Activated T-cell treated with anti-CD3 and anti-CD28 coated beads, Interleukin-2, amount 50 U/mL, for 4 hours (primary cell): ENCODE measurements at places on chromosomes 3 and 15. TPM values are rescaled to one million over a fixed set of nuclear protein-coding genes. Genes with fewer than 3 reads are reported as not detected.

- DNase-seq = no peak
Observed at GRCh38 chr3:988785-989184, 104.0 kb upstream of the CNTN6 start.

DNA sequence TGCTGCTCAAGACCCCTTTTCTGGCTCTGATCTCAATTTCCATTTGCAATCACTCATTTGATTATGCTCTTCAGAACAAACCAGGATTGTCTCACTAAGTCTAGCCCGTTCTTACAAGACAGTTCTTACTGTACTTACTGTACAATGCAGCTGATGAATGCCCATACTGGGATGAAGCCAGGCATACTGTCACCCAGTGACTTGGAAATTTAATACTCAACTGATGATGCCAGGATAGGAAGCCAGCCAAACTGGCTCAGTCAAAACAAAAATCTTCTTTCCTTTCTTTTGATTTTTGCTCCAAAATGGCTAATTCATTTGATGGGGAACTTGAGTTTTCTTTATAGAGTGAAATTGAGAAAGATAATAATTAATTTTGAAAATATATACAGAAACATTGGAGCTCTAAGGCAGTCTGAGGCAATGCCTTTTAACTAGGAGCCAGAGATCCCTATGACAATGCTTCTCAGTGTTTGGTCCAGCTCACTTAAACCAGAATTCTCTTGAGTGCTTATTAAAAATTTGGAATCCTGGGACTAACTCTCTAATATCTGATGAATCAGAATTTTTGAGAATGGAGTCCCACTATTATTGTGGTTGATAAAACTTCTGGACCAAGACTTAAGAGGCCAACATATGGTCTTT, 265.6 kb upstream of the THBS1 start:
- no peak for DNase-seq

DNA sequence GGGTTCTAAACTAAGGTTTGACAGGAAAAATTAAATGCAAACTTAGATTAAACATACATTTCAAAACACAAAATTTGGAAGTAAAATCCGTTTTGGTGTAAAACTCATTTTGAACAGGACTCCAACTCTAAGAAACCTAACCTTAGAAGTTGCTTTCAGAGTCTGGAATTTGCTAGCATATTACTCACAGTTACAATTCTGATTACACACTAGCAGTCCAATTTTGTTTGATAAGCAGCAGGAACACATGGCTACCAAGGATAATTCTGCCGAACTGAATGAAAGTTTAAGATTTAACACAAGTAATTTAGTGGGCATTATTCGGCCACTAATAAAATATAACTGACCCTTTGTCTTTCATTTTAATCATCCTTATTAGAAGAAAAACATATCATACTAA, 49.6 kb downstream of the FRMD5 start:
- DNase-seq = no peak

DNA sequence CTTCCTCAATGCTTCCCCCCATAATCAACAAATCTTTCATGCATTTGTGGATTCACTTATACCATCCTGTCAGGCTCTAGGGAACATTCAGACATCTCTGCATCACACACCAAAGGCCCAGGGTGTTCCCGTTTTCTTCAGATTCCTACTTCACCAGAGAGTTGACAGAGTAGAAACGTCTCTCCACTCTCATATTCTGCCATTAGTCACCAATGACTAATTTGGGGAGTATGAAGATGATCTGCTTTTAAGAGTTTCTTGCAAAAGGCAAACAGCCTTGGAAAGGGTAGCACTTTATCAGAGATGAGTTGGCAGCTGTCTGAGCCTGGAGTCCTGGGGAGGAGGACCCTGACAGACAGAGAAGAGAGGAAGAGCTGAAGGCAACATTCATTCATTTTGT, 55.8 kb upstream of the DGKG start:
- no peak for DNase-seq

The RPL14 gene
- 4,117 TPM for total RNA-seq

The PRSS50 gene
- not detected for total RNA-seq

The SCAMP5 gene
- total RNA-seq = 0.90 TPM

The BFSP2 gene
- not detected for total RNA-seq

The NR2E3 gene
- not detected for total RNA-seq

The PAQR9 gene
- total RNA-seq = not detected
